ENCODE measurements at places on chromosomes 11 and 22. TPM values are rescaled to one million over a fixed set of nuclear protein-coding genes. Genes with fewer than 3 reads are reported as not detected.

DNA sequence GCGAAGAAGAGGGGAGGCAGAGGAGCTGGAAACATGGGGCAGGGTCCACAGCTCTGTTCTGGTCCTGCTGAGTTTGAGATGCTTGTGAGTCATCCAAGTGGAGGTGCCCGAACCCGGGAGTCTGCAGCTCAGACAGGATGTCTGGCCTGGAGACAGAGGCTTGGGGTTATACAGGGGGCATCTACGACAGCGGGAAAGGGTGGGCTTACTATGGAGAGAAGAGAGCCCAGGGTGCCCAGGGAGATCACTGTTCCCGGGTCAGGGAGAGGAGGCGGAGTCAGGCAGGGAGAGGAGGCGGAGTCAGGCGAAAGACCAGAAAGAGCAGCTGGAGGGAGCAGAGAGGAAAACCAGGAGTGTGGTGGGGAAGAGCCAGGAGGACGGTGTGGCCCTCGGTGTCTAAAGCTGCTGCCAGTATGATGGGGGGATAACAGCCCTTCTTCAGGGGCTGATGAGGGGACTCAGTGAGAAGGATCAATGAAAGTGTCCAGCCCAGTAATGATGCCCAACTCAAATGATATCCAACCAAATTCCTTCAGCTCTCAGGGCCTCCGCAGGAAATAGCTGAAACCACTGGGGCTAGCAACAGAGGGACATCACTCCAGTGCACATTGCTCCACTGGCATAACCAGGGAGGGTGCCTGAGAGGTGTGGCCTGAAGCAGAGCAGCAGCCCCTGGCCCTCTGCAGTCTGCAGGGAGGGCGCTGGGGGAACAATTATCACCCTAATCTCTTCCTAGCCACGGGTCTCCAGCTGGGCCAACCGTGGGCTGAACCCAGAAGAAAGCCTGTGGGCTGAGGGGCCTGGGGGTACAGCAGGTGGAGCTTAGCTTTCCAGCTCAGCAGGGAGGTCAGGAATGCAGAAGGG lies 2.6 kb upstream of the LTBP3 start:
- DNase-seq: no peak

- DNase-seq: peak; percentile 43
These were observed 14.9 kb downstream of the RAC2 start for GRCh38 chr22:37229012-37229804.

GRCh38 chr11:70470127-70470526 lies 71.8 kb downstream of the CTTN start:
- DNase-seq: no peak

GRCh38 chr11:66259956-66260355 lies 8.5 kb upstream of the RAB1B start:
- DNase-seq: no peak

LMNTD2 gene
- 9.5 TPM for total RNA-seq

DNA sequence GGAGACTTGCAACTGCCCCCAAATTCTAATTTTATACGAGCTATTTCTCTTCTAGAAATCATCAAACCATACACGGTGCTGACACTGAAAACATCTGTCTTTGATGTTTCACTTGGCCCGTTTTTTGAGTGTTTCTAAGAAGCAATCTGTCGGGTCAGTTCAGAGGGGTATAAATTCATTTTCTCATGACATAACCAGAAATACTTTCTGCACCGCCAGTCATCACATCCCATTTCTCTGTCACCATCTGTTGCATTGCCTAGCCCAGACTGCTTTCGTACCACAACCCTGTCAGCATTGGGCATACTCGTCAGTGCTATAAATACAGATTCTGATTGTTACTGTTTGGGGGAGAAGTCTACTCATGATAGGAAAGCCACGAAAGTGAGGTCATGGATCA lies 63.1 kb upstream of the CCDC90B start:
- no peak for DNase-seq

- no peak for DNase-seq
These were observed 3.7 kb downstream of the MIAT start for GRCh38 chr22:26660961-26661578.

DNA sequence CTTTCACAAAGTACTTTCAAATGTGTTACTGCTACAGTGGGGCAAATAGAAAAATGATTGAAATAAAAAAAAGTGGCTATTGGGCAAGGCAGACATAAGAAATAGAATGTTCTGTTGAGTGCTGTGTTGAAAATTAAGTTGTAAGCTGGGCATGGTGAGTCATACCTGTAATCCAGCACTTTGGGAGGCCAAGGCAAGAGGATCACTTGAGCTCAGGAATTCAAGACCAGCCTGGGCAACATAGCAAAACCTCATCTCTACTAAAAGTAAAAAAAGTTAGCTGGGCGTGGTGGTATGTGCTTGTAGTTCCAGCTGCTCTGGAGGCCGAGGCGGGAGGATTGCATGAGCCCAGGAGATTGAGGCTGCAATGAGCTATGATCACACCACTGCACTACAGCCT lies 26.9 kb upstream of the LDHA start:
- no peak for DNase-seq

GRCh38 chr22:45105281-45105702 lies 58.4 kb upstream of the NUP50 start:
- DNase-seq: no peak

GRCh38 chr11:9136741-9137140 lies 45.3 kb upstream of the SCUBE2 start:
- no peak for DNase-seq

Measured in HCT116 (cell line).